Tibial nerve (tissue), 4 donors: ENCODE measurements at places on chromosomes 1 and 21.
A peak's percentile ranks its signal among the peaks of the same experiment; 100 is the strongest.

DNA sequence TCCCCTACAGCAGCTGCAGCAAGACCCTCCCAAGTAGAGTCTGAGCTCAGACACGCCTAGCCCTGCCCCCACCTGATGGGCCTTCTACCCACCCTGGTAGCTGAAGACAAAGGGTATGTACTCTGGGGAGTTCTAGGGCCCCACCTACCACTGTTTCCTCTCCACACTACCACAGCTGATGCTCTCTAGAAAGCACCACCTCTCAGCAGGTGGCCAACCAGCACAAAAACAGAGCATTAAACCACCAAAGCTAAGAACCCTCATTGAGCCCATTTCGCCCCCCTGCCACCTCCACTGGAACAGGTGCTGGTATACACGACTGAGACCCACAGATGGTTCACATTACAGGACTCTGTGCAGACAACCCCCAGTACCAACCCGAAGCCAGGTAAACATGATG is 258.9 kb downstream of the SETD4 start:
- H3K27ac ChIP-seq: no peak overlapping the region
- no peak for DNase-seq
- no peak overlapping the region for H3K4me3 ChIP-seq
- H3K4me1 ChIP-seq: no peaks in the 10 kb centered on the region

DNA sequence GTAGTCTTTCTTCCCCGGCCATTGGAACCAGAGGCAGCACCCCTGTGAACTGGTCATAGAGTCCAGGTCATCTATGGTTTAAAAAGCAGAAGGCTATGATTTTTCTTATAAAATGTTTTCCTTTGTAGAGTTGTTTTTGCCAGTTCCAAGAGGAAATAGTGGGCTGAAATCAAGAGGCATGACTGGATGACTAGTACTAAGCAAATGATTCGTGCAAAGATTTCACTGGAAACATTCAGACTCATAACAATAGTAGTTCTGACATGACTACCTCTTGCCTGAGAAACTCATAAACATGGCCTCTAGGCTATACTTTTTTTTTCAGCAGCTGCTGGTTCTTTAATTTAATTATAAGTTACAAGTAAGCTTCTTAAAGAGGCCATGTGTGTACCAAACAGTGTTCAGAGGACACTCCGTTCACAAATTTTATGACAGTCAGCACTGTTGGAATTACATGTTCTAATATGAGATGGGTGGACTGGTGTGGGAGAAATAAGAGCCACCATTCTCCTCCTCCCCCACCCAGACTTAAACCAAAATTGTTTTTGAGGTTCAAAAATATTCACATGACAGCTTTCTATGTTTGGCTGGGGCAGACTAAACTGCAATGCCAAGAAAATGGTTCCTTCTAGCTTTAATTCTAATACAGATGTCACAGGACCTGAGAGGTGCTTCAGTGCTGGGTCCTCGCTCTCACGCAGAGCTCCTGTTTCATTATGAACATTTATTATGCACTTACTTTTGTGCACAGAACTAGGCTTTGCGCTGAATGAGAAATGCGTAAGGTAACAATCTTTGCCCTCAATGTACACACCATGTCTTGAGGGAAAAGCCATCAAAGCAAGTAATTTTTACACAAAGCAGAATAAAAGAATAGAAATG is 147.5 kb downstream of the ZC3H11B start:
- peak overlapping the region; percentile 22 for H3K27ac ChIP-seq
- H3K27me3 ChIP-seq: no peaks in the 10 kb centered on the region
- no peak overlapping the region for H3K4me3 ChIP-seq
- DNase-seq: no peak

- no peak for DNase-seq
- no peak overlapping the region for H3K27ac ChIP-seq
- no peaks in the 10 kb centered on the region for H3K4me1 ChIP-seq
Measured at GRCh38 chr1:119253366-119253765, 112.9 kb upstream of the WARS2 start.

DNA sequence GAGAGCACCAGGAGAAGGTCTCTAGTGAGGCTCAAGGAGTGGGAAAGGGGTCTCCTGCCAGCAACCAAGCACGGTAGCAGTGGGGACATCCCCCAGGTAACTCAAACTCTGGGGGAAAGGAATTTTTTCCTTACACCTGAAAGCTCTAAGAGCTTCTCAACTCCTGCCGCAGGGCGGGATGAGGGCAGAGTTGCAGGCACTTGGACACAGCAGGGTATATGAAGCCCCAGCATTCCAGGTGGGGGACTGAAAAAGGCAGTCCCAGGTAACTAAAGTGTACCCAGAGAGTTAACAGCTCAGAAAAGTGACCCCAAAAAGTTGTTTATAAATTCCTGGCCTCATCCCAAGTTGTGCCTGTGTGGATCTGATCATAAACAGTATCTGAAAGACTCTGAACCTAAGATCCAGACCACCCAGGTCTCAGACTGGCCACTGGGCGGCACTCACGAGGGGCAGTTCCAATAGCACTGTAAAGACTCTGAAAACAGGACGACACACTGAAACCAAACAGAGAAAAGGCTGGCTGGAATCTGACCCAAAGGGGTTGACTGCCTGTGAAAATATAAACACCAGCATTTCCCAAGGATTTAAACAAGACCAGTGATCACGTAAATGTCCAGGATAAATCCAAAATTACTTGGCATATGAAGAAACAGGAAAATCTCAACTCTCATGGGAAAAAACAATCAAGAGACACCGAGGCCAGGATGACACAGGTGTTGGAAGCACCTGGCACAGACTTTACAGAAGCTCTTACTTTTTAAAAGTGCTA is 47.5 kb downstream of the HSF2BP start:
- DNase-seq: peak; percentile 81
- H3K27ac ChIP-seq: peak overlapping the region; percentile 55
- peaks cover 4% of the 10 kb centered on the region for H3K4me1 ChIP-seq
- no peaks in the 10 kb centered on the region for H3K36me3 ChIP-seq
- H3K27me3 ChIP-seq: no peaks in the 10 kb centered on the region

GRCh38 chr1:61012341-61012761 is 70.0 kb upstream of the NFIA start:
- H3K36me3 ChIP-seq: no peaks in the 10 kb centered on the region
- no peak overlapping the region for H3K4me3 ChIP-seq
- no peak overlapping the region for H3K27ac ChIP-seq
- no peaks in the 10 kb centered on the region for H3K27me3 ChIP-seq
- H3K4me1 ChIP-seq: no peaks in the 10 kb centered on the region
- no peak for DNase-seq

GRCh38 chr1:53361541-53361961 is 33.7 kb upstream of the LRP8 start:
- no peaks in the 10 kb centered on the region for H3K4me1 ChIP-seq
- no peak overlapping the region for H3K27ac ChIP-seq
- H3K36me3 ChIP-seq: no peaks in the 10 kb centered on the region
- no peaks in the 10 kb centered on the region for H3K27me3 ChIP-seq
- DNase-seq: no peak

- no peaks in the 10 kb centered on the region for H3K4me1 ChIP-seq
- no peak overlapping the region for H3K27ac ChIP-seq
- H3K4me3 ChIP-seq: no peak overlapping the region
- H3K27me3 ChIP-seq: no peaks in the 10 kb centered on the region
- no peak for DNase-seq
Measured at GRCh38 chr1:198018529-198018928, 101.4 kb downstream of the LHX9 start.

DNA sequence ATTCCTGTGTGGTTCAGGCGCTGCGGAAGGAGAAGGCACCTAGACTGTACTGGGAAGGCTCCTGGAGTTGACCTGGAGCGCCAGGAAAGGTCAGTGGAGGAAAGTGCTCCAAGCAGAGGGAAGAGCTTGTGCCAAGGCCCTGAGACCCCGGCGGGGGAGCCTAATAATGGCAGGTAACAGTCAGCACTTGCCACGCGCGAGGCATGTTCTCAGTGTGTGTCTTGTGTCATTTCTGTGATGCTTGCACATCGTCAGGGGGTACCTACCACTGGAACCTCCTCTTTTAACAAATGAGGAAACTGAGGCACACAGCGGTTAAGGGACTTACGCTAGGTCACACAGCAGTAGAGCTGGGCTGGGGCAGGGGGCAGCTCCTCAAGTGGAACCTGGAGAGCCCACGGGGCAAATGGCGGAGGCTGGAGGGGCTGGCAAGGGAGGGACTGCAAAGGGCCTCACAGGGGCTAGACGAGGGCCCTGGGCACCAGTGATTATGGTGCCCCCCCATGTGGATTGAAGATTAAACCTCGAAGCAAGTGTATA is 976 bp upstream of the BMP8B start:
- peak overlapping the region; percentile 63 for H3K4me3 ChIP-seq
- peak overlapping the region; percentile 88 for H3K27ac ChIP-seq
- peaks cover 7% of the 10 kb centered on the region for H3K27me3 ChIP-seq
- DNase-seq: no peak

DNA sequence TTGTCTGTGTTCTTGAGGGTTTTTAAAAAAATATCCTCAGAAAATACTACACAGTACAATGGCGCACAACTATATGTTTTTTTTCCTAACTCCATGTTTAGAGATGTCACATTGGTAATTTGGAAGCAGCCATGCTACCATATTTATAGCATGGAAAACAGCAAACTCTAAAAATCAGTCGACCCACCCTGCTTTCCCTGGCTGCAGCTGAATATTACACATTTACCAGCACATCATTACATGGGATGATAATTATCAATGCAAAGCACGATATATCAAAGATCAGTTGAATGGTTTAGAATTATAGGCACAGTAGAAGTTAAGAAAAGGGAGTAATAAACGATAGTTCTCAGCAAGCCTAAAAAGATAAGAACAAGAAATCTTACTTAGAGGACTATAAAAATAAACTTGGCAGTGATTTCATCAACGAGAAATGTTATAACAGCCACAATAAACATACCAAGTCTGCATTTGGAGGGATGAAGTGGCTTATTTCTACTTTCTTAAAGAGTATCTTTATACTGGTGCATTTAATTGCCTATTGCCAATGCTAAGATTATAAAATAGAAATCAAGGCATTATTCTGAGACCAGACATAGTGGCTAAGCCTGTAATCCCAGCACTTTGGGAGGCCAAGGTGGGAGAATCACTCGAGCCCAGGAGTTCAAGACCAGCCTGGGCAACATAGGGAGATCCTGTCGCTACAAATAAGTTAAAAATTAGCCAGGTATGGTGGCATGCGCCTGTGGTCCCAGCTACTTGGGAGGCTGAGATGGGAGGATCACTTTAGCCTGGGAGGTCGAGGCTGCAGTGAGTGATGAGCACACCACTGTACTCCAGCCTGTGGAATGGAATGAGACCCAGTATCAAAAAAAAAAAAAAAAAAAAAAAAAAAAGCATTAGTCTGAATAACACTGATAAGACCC is 43.4 kb downstream of the WDR64 start:
- no peaks in the 10 kb centered on the region for H3K4me1 ChIP-seq
- no peaks in the 10 kb centered on the region for H3K27me3 ChIP-seq
- H3K27ac ChIP-seq: no peak overlapping the region
- no peak for DNase-seq
- no peak overlapping the region for H3K4me3 ChIP-seq

- no peak overlapping the region for H3K27ac ChIP-seq
- H3K4me1 ChIP-seq: no peaks in the 10 kb centered on the region
- DNase-seq: no peak
- H3K27me3 ChIP-seq: no peaks in the 10 kb centered on the region
Measured at GRCh38 chr1:77925518-77925917, 37.1 kb downstream of the NEXN start.

- H3K4me3 ChIP-seq: no peak overlapping the region
- H3K27me3 ChIP-seq: no peaks in the 10 kb centered on the region
- no peak overlapping the region for H3K27ac ChIP-seq
Measured at GRCh38 chr1:25126562-25126961, 105.7 kb downstream of the SYF2 start.

DNA sequence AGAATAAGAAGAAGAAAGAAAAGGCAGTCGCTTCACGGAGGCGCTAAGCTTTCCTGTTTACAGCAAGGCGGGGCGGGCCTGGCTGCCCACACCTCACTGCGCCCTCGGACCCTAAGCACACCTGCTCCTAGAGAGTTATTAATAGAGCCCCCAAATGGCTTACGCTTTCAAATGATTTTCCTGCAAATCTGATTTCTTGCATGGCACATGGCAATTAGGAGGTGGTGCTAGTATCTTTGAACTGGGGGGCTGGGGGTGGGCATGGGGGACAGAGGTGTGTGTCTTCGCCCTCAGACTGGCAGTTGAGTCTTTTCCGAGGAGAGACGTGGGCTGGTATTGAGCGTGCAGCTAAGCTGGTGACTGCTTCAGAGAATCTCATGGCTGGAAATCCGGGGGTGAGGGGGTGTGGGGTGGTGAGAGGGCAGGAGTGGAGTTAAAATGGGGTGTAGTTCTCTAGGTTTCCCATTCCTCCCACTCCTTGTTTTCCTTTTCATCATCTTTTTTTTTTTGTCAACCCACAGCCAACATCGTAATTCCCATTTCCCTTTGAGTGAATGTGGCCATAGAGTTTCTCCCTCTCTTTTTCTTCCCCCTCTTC is 1.3 kb downstream of the S1PR1 start:
- no peaks in the 10 kb centered on the region for H3K36me3 ChIP-seq
- H3K4me3 ChIP-seq: peak overlapping the region; percentile 62
- DNase-seq: no peak
- H3K27me3 ChIP-seq: no peaks in the 10 kb centered on the region
